ENCODE measurements at places on chromosomes 12 and 14.

GRCh38 chr12:41981758-41982157 lies 162.9 kb downstream of the GXYLT1 start:
- DNase-seq: no peak

GRCh38 chr12:64691795-64692583 lies 67.2 kb downstream of the GNS start:
- DNase-seq: no peak

- no peak for DNase-seq
Measured at GRCh38 chr14:59308086-59308485, 119.6 kb downstream of the DAAM1 start.

DNA sequence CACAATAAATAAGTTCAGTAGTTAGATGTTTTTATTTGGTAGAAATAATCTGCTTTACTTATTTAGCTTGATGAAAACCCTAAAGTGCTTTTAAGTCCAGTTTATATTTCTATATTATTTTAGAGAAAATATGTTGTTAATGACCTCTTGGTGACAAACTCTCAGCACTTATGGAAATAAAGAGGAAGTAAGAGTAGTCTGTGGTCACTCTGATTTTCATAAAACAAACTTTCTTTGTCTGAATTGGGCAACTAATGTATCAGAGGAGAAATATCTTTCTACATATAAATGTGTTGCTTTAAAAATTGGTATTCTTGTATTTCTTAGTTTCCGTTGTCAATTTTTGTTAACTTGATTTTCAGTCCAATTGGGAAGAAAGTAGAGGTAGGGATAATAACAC lies 878.9 kb upstream of the SEL1L start:
- no peak for DNase-seq

DNA sequence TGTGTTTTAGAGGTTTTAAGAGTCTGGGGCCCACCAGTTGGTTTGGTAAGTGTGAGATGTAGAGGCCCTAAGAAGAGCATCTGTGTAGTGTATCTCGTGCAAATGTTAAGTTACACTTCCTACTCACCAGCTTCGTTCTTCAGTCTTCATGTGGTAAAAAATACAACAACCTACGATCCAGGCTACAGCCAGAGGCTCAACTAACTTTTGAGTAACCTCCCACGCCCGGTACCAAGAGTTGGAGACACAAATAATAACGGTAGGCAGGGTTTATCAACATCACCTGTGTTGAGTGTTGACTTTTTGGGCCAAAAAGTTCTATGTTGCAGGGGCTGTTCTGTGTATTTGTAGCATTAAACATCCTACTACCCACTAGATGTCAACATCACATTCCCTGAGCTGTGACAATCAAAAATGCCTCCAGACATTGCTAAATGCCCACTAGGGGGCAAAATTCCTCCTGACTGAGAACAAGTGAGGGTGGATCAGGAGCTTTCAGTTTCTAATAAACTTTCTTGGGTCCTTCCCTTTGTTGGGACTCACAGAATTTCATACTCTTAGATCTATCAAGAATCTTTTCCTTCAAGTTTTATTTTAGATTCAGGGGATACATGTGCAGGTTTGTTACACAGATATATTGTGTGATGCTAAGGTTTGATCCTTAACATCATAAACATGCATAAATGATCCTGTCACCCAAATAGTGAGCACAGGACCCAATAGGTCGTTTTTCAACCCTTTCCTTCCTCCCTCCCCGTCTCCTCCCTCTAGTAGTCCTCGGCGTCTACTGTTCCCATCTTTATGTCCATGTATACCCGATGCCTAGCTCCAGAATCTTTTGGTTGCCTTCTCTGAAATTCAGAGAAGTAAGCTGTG lies 94.7 kb downstream of the SLC2A13 start:
- DNase-seq: no peak

- DNase-seq: no peak
Measured at GRCh38 chr12:29374913-29375312, 6.1 kb downstream of the ERGIC2 start.

GRCh38 chr14:64880221-64881121 lies 764 bp upstream of the SPTB start:
- DNase-seq: no peak

- DNase-seq: no peak
Measured at GRCh38 chr12:111964935-111965334, 48.0 kb downstream of the TMEM116 start.

GRCh38 chr14:79101388-79101787 lies 931.2 kb downstream of the NRXN3 start:
- no peak for DNase-seq

GRCh38 chr12:90021795-90022440 lies 313.3 kb upstream of the ATP2B1 start:
- no peak for DNase-seq

- no peak for DNase-seq
Measured at GRCh38 chr12:40622246-40622838, 69.9 kb upstream of the CNTN1 start.

- no peak for DNase-seq
Measured at GRCh38 chr12:90058704-90059103, 350.1 kb upstream of the ATP2B1 start.

GRCh38 chr12:70948236-70948975 lies 27.9 kb upstream of the PTPRR start:
- DNase-seq: no peak

DNA sequence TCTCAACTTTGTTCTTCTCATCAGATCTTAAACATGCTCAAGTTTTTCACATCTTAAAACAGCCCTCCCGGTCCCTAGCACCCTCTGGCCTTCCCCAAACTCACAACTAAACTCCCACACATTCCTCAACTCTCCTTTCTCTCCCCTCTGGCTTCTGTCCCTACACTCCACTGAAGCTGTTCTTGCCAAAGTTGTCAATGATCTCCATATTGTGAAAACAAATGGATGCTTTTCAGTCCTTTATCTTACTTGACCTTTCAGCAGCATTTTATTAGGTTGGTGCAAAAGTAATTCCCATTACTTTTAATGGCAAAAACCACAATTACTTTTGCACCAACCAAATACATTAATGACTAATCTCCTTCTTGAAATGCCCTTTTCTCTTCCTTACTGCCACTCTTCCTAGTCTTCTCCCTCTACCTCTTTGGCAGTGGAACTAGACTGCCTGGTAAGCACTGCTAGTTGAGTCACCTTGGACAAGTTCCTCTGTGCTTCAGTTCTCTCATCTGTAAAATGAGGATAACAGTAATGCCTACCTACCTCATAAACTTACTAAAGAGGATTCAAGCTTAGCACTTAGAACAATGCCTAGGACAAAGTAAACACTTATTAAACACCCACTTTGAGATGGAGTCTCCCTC lies 16.0 kb downstream of the CERS5 start:
- no peak for DNase-seq

GRCh38 chr12:3740480-3741231 lies 12.3 kb downstream of the CRACR2A start:
- DNase-seq: no peak

- DNase-seq: no peak
Measured at GRCh38 chr14:101065246-101065645, 161.7 kb upstream of the RTL1 start.

- DNase-seq: no peak
Measured at GRCh38 chr12:58927120-58927519, 6.8 kb upstream of the LRIG3 start.

- no peak for DNase-seq
Measured at GRCh38 chr12:2083561-2083960, 30.8 kb downstream of the CACNA1C start.

- DNase-seq: no peak
Measured at GRCh38 chr14:96964726-96965415, 167.7 kb downstream of the VRK1 start.

- DNase-seq: no peak
Measured at GRCh38 chr12:19515179-19515578, 75.9 kb downstream of the AEBP2 start.

- DNase-seq: no peak
Measured at GRCh38 chr14:101933209-101933608, 31.2 kb upstream of the DYNC1H1 start.

GRCh38 chr14:75301666-75302325 lies 23.2 kb downstream of the FOS start:
- DNase-seq: no peak

- DNase-seq: no peak
Measured at GRCh38 chr12:6830999-6831398, 2.8 kb downstream of the P3H3 start.

- DNase-seq: no peak
Measured at GRCh38 chr12:13135371-13136178, 32.1 kb upstream of the GSG1 start.

DNA sequence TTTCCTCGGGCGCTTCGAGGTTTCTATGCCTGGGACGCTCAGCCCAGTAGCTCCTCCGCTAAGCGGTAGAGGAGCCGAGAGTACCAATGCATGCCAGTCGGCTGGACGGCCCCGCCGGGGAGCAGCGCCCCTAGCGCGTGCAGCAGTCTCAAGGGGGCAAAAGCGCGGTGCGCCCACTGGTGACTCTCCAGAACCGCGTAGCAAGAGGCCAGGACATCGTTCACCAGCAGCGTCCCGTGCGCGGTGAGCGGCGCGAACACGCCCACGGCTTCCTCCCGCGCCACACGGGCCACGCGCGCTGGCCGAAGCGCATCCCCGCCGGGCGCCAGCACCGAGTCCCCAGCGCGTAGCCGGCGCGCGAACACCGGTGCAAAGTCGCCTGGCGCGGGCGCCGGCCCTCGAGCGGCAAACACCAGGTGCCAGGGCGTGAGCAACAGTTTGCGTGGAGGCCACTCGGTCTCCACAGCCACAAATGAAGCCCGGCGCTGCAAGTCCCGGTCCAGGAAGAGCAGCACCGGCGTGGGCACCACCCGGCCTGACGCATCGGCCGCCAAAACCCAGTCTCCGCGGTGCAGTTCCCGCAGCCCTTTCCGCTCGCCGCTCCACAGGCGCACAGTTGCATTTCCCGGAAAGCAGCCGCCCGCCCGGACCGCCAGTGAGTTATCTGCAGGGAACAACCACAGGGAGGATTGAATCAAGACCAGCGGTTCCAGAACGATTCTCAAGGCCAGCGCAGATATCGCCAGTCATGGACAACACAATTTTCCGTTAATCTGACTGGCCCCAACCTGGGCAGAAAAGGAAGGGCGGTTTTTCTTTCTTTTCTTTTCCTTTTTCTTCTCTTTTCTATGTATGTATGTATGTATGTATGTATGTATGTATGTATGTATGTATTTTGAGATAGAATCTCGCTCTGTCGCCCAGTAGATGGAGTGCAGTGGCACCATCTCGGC lies 4.5 kb downstream of the DHH start:
- DNase-seq: no peak

DNA sequence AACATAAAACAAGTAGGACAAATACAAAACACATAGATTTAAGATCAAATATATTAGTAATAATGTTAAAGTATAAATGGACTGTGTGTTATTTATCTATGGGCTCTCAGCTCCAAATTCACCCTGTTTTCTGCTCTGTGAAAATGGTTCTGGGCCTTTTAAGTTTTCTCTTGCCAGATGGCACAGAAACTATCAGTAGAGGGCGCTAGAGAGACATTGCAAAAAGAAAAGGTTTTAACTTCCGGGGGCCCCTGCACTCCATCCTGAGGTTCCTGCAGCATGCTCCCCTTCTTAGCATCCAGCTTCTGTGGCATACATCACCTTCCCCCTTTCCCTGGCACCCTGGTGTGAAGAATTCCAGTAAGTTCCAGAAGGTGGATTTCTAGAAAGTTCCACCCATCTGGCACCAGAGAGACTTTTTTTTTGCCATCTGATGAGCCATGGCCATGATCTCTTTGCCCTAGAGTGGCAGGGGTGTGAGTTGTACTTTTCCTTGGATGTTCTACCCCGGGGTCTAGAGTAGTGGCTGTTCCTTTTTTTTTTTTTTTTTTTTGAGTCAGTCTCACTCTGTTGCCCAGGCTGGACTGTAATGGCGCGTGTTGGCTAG lies 29.3 kb downstream of the ZCRB1 start:
- DNase-seq: no peak

DNA sequence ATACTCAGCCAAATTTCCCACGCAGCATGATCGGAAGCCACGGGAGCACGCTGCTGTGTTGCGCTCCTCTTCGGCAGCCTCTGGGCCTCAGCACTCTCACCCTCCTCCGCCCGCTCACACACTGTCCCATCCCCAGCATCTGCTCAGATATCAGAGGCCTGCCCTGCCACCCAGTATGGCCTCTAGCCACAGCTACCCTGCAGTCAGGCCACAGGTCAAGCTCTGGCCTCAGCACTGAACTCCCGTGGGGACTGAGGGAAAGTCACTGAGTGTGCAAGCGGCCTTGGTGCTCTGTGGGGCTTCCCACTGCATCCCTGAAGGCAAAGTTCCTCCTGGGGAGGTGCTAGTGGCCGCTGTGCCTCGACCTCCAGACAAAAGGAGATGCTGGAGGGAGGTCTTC lies 2.0 kb downstream of the KRT77 start:
- DNase-seq: no peak

GRCh38 chr14:20438664-20439063 lies 2.7 kb upstream of the KLHL33 start:
- DNase-seq: no peak

- no peak for DNase-seq
Measured at GRCh38 chr14:70289138-70289537, 70.3 kb downstream of the COX16 start.

DNA sequence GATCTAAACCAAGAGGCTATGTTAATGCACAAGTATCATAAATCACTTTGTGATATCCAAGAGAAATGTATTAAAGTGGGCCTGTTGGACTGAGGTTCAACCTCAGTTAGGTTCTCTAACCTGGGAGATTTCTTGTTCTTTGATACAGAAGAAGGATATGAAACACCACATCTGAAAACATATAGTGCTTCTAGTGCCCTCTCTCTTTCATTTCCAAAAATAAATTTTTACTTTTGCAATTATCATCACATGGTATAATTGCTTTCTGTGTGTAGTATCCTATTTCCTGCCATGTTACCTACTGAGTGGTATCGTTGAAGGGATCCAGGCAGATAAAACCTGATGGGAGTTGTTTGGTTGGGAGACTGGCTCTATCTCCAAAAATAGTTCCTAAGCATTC lies 264.9 kb downstream of the CCER1 start:
- DNase-seq: no peak

DNA sequence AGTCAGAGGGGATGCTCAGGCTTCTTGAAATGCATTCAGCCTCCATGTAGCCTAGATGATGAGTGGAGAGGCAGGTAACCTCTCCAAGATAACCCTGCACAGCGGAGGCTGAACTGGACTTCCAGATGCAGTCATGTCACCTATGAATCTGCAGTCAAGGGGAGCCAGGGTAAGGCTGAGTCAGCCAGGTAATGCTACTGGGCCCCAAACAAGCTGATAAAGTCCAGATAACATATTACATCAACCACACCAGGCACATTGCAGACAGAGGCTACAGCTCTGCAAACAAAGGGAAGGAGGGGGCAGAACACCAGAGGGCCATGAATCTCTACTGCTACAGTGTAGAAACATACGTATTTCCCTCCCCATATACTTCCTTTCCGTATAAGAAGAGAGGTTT lies 14.0 kb downstream of the RNASE9 start:
- DNase-seq: no peak

GRCh38 chr12:47785036-47785886 lies 12.2 kb downstream of the SLC48A1 start:
- DNase-seq: no peak
